ENCODE measurements at places on chromosomes 2 and 18. TPM values are rescaled to one million over a fixed set of nuclear protein-coding genes. Genes with fewer than 3 reads are reported as not detected.

Gene COA5
- total RNA-seq: 19.7 TPM

Gene CRYBA2
- total RNA-seq: not detected

Gene CABLES1
- 2.7 TPM for total RNA-seq

Gene ACVR1C
- 0.37 TPM for total RNA-seq

Gene MYO3B
- 0.32 TPM for total RNA-seq

Gene DYSF
- total RNA-seq: 0.30 TPM

Gene CKAP2L
- 2.1 TPM for total RNA-seq

Gene SNTG2
- total RNA-seq: not detected

Gene EPB41L3
- total RNA-seq: 3.6 TPM

Gene BOK
- total RNA-seq: 21.7 TPM

Gene UGT1A5
- not detected for total RNA-seq

Gene COL5A2
- 1,671 TPM for total RNA-seq

Gene CHRND
- total RNA-seq: not detected

Gene NEU2
- total RNA-seq: not detected

Gene MITD1
- 26.9 TPM for total RNA-seq

Gene LONRF2
- total RNA-seq: 0.32 TPM

Gene GREB1L
- 0.30 TPM for total RNA-seq

Gene CD28
- under 0.01 TPM for total RNA-seq

Gene ARHGAP15
- not detected for total RNA-seq

Gene MC5R
- total RNA-seq: not detected

Gene ANKRD53
- total RNA-seq: 1.5 TPM

Data from smooth muscle cell of the umbilical artery (primary cell).